NCI-H526 (cell line): ENCODE measurements at places on chromosomes 7 and 10.

GRCh38 chr10:74282151-74282847 lies 131.3 kb downstream of the ADK start:
- DNase-seq = no peak

- DNase-seq = no peak
Measured at GRCh38 chr7:42414028-42414427, 177.0 kb upstream of the GLI3 start.

GRCh38 chr7:14016950-14017349 lies 27.5 kb upstream of the ETV1 start:
- DNase-seq = no peak

DNA sequence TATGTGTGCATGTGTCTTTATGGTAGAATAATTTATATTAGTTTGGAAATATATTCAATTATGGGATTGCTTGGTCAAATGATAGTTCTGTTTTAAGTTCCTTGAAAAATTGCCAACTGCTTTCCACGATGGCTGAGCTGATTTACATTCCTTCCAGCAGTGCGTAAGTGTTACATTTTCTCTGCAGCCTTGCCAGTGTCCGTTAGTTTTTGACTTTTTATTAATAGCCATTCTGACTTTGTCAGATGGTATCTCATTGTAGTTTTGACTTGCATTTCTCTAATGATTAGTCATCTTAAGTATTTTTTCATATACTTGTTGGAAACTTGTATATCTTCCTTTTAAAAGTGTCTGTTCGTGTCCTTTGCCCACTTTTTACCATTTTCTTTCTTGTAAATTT lies 434.2 kb upstream of the POT1 start:
- no peak for DNase-seq

- no peak for DNase-seq
Measured at GRCh38 chr7:13508586-13508985, 480.9 kb downstream of the ETV1 start.
